RWPE1 (cell line): ENCODE measurements at places on chromosomes 1 and 21.

GRCh38 chr21:35258521-35258920, 209.4 kb upstream of the RUNX1 start:
- DNase-seq = no peak

GRCh38 chr1:240609527-240610060, 2.4 kb downstream of the GREM2 start:
- no peak for DNase-seq

DNA sequence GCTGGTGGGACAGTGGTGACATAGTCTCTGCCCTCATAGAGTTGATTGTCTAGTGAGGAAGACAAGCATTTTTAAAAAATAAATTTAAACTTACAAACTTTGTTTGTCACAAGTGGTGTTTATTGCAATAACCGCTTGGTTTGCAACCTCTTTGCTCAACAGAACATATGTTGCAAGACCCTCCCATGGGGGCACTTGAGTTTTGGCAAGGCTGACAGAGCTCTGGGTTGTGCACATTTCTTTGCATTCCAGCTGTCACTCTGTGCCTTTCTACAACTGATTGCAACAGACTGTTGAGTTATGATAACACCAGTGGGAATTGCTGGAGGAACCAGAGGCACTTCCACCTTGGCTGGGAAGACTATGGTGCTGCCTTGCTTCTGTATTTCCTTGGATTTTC, 58.4 kb downstream of the LAMC2 start:
- DNase-seq = no peak

DNA sequence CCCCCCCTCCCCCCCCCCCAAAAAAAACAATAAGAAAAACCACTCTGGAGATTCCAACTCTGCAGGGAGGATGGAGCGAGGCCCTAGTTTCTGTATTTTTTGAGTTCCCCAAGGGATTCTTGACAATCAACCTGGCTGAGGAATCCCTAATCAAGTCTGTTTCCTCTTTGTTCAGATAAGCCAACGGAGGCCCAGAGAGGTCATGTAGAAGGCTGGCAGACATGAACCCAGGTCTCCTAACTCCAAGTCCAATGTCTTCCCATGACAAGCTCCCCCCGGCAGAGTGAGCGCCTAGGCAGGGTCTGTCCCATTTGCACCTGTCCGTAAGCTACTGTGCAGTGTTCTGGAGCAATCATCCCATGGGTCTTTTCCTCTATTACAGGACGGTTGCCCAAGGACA, 39.5 kb downstream of the LRRC71 start:
- DNase-seq = no peak

- no peak for DNase-seq
Measured at GRCh38 chr21:45192332-45192731, 95.4 kb downstream of the POFUT2 start.

- no peak for DNase-seq
Measured at GRCh38 chr1:53715478-53715877, 23.5 kb downstream of the GLIS1 start.

- no peak for DNase-seq
Measured at GRCh38 chr1:46686255-46686654, 14.6 kb downstream of the TEX38 start.

DNA sequence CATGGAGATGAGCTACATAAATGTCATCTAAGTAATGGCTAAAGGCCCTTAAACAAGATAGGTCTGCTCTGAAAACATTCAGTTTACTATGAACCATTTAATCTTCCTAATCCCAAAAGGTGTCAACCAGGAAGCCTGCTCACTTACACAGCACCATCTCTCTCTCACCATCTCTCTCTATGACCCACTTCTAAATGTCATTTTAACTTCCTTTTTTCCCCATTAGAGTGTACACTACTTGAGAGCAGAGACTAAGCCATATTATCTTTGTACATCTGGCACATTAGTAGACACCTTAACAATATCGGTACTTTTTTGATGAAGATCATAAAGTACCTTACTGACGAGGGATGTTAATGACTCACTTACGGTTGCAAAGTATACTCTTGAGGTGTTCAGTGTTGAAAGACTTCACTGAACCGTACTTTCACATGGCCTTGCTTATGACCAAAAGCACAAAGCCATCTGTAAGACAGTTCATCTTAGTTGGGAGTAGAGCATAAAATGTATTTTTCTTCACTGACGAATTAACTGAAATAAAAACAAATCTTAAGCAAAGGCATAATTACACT, 25.4 kb downstream of the FBXO42 start:
- DNase-seq = no peak

DNA sequence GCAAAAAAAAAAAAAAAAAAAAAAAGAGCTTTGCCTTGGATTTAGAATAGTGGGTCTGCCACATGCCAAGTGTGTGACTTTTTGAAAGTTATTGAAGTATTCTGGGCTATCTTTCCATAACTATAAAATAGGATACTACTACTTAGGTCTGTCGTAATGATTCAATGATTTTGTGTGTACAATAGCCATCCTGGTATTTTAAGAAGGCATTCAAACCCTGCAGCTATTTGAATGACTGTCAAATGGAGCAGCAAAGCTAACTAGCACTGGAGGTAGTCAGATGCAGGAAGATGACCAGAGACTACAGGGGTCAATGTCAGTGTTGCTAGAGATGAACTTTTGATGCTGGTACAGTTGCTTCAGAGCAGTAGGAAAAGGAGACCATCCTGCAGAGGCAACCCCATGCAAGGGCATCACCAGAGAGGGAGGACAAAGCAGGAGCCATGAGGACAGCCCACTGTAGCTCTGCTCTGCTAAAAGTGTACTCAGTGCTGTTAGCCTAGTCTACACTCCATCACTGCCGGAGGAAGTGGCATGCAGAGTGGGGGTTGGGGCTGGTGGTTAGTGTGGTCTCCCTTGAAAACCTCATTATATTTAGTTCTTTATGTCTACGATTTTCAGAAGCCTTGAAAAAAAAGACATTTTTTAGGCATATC, 29.0 kb downstream of the DUSP10 start:
- DNase-seq = no peak

DNA sequence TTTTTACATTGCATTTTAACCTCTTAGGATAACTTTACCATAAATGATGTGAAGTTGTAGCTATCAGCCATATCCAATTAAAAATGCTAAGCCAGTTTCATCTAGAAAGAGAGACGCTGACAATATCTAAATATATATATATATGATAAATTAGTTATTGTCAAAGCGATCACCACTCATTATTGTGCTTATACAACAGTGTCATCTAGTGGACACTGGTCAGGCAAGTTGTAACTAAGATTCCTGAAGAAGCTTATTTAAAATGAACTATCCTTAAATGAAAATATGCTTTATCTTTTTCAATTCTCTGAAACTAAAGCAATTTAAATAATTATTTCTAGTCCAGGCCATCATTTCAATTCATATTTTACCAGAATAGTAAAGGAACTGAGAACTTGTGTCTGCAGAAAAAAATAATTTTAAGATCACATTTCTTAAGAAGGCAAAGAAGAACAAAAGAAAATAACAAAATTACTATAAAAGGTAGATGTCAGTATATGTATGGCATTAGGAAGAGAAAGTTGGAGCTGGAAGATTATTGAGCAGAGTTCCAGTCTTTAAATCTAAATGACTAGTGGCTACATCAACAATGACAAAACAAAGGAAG, 193.3 kb upstream of the SNX7 start:
- DNase-seq = peak; percentile 31

DNA sequence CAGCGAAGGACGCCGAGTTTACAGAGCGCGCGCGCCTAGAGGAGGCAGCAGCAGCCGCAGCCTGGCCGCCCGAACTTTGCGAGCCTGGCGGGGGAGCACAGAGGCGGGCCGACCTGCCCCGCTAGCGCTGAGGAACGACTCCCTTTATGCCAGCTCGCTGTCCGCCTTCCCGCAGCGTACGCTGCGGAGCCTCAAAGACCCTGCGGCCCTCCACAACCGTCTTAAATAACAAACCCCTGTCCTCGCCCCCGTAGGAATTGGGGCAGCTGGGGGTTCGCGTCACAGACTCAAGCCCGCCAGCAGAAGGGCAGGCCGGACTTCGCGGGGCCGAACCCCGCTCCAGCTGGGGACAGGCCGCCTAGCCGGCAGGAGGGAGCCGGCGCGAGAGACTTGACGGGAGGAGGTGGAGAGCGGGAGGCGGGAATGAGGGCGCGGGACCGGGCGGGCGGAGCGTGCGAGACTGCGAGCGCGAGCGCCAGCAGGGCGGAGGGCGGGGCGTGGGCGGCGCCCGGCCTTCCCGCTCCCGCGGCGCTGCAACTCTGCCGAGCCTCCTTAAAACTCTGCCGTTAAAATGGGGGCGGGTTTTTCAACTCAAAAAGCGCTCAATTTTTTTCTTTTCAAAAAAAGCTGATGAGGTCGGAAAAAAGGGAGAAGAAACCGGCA, 1.8 kb upstream of the CDKN2C start:
- peak; percentile 89 for DNase-seq

DNA sequence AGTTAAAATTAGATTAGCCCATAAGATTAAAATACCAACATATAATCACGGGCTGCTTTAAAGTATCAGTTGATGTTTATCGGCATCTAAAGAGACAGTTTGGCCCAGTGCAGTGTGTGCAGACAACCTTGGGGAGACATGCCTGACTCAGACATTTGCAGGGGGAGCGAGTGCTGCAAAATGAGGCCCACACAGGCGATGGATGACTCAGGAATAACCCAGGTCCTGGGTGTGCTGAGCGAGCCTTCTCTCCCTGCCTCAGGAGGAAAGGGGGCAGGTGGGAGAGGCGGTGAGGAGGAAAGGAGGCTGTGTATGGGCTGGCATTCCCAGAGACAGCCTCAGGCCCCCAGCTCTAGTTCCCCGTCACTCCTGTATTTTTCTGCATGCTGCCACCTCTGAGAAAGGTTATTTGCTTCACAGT, 9.0 kb downstream of the SLC9A1 start:
- peak; percentile 84 for DNase-seq

DNA sequence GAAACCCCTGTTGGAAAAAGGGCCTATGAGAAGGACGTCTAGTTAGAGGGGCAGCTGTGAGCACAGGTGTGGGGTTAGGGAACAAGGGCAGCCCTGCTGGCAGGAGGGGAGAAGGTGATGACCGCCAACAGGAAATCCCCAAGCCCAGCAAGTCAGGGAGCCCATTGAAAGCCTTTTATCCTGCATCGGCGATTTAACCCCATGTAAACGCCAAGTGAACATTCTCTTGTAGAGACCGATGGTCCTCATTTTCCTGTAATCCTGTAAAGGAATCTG, 1.1 kb upstream of the BSND start:
- no peak for DNase-seq

DNA sequence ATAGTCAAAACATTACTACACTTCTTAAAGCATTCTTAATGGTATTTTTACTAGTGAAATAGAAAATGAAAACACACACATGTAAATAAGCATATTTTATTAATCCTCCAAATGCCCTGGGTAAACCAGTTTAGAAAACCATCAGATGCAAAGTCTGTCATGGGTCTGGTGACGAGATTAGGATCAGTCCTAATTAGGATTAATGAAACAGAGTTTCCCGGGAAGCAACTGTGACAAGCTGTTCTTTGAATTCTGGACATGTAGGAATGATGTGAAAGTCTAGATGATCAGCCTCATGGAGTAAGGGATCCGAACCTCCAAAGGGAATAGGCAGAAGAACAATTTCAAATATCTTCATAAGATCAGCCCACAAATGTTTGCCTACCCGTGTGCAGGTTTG, 250.2 kb downstream of the KIF26B start:
- no peak for DNase-seq

DNA sequence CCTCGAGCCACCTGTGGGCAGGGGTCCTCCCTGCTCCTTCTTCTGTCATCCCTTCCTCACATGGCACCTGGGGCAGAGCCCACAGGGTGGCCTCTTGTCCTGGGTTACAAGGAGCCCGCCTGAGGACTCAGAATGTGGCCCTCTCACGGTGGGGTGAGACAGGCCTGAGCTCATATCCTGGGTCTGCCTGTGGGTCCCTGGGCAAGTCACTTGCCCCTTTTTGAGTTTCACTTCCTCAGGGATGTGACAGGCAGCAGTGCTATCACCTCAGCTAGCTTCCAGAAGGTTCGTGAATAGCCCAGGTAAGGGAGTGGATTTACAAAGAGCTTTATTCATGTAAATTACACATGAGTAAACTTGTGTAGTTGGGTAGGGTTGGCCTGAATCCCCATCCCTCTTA, 33.5 kb downstream of the HTR6 start:
- no peak for DNase-seq

DNA sequence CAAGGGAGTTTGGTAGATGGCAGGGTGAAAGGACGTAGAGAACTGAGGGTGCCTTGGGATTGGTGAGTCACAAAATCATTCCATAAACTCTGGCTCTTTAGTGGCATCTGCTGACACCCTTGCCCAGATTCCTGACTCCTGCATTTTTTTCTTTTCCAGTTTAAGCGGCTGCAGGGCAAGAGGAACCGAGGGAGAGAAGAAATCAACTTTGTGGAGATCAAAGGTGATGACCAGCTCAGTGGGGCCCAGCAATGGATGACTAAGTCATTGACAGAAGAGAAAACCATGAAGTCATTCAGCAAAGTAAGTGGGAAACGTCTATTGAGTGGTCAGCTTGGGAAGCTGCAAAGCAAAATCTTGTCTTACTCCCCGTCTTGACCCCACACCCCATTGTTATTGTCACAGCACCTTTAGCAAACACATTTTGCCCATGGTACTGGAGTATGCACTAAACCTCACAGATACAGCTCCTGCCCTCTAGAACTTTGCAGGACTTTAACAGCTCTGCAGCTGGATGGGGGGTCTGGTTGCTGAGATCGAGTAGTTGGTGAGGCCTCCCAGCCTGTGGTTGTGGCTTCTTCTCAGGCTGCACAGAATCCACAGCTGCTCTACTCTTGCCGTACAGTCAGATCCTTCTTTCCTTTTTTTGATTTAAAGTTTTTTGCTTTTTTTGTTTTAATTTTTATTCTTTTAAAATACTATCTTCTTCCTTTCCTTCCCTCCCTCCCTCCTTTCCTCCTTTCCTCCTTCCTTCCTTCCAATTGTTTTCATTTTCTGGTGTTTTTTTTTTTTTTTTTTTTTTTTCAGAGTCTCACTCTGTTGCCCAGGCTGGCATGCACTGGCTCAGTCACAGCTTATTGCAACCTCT, 21.9 kb downstream of the SH2D2A start:
- DNase-seq = no peak

DNA sequence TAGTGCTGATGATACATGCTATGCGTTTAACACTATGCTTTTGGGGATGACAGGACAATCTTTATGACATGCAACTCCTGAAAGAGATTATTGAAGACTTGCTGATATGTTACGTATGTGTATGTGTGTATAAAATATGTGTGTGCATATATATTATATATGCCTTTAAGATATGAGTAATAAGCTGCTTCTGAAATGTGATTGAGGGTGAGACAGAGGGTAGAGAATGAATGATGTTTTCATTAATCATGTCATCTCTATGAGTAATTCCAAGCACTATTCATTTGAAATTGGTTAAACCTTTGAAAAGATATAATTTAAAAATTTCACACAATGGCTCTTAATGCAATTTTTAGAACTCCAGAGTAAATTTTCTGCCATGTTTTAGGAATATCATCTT, 5.8 kb downstream of the BCL9 start:
- DNase-seq = no peak

DNA sequence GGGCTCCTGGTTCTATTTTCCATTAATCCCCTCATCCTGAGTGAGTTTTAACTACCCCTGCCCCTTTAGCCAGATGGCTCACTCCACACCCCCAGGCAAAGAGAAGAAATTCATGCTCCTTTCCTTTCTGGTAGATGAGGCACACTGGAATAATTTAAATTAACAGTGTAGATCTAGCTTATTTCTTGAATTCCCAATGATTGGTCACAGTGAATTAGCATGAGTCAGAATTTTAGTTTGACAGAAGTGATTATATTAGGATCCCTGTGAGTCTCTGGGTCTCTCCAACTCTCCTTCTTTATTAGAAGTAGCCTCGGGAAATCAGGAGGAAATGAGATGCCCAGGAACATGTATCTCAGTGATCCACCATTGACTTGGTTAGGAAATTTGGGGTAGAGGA, 103.1 kb upstream of the KAZN start:
- no peak for DNase-seq
